ENCODE measurements at places on chromosomes 11 and 22.

DNA sequence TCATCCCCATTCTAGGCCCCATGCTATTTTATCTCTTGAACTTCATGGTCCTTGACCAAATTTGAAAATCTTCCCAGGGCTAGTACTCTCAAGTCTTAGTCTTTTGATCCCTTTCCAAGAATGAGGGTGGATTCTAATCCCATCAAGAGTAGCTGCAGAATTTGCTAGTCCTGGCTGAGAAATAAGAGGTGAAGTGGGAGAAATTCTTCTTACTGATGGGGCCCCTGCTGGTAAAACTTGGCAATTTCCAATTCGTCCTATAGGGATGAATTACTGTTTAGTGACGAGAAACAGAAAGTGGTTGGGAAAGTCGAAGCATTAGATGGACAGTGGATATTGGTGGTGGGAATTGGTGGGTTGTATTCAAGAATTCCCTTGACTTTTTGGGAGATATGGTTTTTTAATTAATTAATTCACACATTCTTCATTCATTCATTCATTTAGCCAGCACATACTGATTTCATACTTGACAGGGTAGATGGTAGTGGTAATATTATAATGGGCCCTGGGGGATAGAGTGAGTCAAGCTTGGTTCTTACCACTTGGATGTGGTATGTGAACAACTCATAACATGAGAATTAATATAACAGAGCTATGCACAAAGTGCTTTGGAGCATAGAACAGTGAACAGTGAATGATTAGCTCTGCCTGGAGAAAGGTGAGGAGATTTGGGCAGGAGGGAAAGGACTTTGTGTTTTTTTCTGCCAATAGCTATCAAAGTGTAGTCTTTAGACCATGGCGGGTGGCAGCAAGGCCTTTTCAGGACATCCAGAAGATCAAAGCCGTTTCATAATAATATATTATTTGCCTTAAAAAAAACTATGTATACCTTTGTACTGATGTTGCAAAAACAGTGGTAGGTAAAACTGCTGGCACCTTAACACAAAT is 103.8 kb downstream of the STIM1 start:
- no peak for DNase-seq

GRCh38 chr11:74397501-74398243 is 561 bp downstream of the PGM2L1 start:
- DNase-seq: peak; percentile 27

- no peak for DNase-seq
These were observed 478 bp upstream of the CD248 start for GRCh38 chr11:66317322-66317722.

DNA sequence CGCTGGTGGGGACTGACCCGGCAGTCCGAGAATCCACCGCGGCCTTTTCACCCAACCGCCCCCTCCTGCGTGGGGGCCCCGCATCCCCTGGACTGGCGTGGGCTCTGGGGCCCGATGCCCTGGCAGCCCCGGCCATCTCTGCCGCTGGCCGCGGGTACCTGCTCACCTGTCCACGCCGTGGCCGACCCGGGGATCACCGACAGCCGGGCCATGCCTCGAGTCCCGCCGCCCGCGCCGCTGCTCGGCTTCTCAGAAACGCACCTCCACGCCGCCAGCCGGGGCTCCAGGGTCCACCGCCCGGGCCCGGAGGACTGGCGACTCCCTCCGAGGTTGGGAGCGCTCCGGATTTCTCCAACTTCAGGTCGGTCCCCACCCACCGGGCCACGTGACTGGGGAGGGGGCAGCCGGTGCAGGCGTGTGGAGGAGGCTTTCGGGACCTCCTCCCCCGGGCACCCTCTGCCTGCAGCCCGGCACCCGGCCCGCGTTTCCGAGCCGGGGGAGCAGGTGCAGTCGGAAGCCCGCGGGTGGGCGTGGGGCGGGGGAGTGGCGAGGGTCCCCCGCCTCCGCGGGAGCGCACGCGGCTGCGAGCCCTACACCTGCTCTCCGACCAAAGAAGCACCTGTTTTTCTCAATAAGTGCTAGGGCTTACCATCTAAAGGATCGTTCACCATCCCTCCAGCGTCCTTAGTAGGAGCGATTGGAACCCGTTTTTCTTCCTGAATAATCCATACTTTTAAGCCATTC is 554 bp upstream of the NRIP3 start:
- peak; percentile 28 for DNase-seq
